CD4-positive, alpha-beta T cell treated with Interleukin-15 for 4 hours (primary cell): ENCODE measurements at places on chromosomes 13 and 19.

GRCh38 chr19:10452726-10453618, 32.6 kb downstream of the PDE4A start:
- no peak for DNase-seq

DNA sequence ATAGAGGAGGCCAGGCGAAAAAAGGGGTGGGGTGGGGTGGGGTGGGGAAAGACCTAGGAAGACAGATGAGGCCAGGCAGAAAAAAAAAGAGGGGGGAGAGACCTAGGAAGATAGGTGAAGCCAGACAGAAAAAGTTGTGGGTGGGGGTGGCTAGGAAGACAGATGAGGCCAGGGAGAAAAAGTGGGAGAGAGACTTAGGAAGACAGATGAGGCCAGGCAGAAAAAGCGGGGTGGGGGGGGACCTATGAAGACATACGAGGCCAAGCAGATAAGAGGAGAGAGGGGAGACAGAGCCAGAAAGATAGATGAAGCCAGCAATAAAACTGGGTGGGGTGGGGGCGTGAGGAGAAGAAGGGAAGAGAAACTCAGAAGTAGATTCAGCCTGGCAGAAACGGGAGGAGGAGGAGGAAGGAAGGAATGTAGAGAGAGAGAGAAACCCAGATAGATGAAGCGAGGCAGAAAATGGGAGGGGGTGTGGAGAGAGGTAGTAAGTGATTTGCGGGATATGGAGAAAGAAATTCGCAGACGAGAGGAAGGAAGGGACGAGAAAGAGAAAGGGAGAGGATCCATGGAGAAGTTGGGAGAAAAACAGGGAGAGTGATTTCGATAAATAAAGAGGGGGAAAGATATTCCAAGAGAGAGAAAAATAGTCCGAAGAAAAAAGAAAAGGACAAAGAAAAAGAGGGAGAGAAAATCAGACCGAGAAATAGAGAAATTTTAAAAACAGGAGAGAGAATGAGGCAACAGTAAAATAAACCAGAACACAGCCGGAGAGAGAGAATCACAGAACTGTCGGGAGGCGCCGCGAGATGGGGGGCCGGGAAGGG, 12.2 kb upstream of the CACNG6 start:
- no peak for DNase-seq

- no peak for DNase-seq
Measured at GRCh38 chr13:112973577-112973951, 4.5 kb downstream of the MCF2L start.

DNA sequence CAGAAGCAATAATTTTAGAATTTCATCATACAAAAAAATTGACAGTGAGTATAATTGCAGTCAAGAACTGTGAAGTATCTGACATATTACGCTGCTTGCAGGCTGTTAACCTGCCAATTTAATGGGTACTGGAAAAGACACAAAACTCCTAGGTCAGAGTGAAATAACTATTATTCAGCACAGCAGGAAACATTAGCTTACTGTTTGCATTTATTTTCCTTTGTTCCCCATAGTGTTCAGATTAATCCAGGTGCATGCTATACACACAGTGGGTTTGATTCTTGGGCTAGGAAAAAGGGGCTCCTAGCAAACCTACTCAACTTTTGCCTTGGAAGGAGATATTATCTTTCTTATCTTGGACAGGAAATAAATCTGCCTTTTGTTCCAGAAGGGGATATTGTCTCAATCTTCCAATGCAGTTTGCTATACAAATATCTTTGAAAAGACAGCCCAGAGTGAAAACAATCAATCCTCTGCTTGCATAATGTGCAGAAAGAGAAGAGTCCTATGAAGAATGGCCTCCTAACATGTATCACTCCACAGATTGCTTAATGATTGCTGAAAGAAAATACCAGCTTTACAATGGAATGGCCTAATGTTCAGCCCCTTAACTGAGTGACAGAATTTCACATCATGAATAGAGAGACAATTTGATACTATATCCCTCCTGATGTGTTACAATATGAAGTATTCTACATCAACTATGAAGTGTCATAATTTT, 443.4 kb downstream of the TBC1D4 start:
- no peak for DNase-seq

DNA sequence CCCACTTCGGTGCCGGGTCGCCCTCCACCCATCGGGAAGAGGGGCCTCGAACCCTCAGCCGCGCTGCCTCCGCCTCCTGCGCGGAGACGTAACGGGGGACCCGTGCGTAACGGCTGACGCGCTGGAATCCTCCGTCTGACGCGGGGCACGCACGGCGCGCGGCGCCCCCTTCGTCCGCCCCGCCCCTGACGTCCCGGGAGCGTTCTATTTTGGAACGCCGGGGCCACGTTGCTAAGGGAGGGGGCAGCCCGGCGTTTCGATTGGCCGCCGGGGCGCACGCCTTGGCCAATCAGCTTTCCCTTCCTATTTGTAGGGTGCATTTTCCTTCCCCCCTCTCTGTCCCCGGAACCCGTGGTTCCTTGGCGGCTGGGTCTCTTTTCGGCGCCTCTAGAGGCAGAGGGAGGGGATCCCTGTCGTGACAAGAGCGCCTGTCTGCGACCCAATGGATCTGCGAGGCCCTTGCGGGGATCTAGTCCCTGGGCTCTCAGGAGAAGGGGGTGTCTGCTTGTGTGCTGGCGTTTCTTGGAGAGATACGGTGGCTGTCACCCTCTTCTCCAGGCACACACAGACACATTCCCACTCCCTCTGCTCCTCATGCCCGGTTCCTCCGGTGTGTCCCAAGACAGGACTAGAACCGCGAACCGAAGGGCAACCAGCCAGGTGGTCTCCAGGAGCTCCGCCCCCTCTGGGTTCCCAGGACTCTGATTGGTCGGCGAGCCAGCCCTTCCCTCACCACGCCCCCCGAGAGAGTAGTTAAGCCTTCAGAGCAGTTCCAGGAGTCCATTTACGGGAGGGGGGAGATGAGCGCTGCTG, 1.5 kb downstream of the FOSB start:
- DNase-seq: peak; percentile 95

DNA sequence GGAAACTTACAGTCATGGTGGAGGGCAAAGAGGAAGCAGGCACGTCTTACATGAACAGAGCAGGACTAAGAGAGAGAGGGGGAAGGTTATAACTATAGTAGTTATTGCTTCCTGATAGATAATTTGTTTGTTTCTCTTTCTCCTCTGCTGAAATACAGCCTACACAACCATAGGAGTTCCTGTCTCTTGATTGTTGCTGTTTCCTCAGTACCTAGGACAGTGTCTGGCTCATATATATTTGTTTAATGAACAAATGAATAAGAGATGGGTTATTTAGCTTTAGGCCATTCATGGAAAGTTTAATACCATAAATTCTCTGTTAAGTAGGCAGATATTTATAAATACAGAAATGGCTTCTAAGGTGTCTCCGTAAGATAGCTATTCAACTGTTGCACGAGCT, 95.2 kb downstream of the PCCA start:
- no peak for DNase-seq

GRCh38 chr13:33728271-33729037, 89.5 kb upstream of the RFC3 start:
- DNase-seq: no peak

DNA sequence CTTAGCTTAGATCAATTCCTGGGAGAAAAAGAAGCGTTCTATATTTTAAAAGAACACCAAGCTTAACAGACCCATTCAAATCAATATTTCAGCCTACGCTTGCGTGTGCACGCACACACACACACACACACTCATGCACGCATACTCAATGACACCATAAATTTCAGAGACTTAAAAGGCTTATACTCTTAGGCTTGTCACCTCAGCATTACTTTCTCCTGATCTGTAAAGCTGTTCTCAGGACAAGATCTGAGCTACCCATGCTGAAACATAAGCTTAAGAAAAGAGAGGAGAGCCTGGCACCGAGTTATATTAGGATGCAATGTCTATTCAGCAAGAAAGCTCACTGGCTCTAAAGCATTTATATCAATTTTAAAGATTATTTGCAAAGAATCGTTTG, 368.5 kb downstream of the FGF14 start:
- no peak for DNase-seq

GRCh38 chr13:66369666-66370065, 860.5 kb downstream of the PCDH9 start:
- DNase-seq: no peak

- no peak for DNase-seq
Measured at GRCh38 chr13:112842931-112843391, 126.1 kb upstream of the MCF2L start.

DNA sequence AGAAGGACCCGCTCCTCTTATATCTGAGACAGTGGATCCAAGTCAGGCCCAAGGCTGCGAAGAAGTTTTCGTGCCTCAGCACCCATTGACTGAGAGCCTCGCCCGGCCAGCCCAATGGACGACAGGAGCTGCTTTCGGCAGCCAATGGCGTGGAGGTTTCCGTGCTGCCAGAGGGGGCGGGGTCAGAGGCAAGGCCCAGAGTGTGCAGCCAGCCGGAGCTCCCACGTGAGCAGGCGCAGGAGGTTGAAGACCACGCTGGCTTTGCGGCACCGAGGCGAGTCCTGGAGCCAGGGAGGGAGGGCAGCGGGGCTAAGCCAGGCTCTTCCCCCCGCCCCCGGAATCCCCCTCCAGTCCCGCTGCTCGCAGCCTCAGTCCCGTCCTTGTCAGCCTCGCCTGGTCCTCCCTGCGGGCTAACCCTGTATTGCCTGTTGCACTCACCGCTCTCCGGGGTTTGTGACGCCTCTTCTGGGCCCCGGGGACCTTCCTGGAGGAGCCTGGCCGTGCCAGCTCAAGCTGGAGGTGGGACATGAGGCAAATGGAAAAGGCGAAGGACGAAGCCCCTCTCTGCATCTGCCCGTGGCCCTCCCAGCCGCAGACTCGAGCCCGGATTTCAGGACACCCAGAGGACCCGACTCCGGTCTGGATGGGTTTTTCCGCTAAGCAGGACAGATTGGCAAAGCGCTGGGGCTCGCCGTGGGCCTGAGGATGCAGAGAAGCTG, 1.5 kb downstream of the IFNL4 start:
- DNase-seq: peak; percentile 33

- no peak for DNase-seq
Measured at GRCh38 chr19:6150289-6150688, 14.8 kb downstream of the ACSBG2 start.

DNA sequence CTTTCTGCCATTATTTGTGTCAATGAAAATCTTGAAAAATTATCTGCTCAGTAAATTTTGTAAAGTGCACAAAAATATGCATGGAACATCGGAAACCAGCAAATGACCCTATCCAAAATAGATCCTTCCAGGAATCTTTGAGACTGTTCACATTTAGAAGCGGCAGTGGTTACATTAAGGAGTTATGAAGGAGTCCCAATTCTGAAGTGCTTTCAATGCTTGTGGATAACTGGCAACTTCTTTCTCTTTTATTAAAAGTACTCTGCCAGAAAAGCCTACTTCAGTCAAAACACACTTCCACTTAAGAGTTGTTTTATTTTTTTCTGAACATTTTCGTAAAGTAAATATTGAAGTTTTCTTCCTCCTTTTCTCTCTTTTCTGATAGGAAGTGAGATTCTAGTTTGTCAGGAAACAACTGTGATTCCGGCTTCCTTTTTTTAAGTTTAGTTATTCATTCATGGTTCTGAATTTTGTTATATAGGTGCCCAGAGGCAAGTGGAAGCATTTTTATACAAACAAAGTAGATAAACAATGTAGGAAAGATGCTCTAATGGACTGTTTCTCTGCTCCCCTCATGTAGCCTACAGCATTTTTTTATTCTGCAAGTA, 83.5 kb downstream of the PCDH9 start:
- DNase-seq: no peak

GRCh38 chr19:8675066-8675465, 23.5 kb downstream of the ACTL9 start:
- DNase-seq: no peak

DNA sequence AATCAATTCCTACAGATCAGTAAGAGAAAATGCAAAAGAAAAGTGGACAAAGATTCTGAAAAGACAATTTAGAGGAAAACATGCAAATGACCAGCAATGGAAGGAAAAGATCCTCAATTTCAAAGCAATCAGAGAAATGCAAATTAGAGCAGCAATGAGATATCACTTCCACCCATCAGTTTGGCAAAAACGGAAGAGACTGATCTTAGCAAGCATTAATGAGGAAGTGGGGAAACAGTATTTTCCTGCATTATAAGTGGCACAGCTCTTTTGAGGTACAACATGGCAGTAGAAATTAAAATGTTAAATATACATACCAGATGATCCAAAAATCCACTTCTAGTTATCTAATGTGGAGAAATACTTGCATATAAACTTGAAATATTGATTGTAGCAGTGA, 69.1 kb upstream of the SLC7A1 start:
- DNase-seq: no peak

DNA sequence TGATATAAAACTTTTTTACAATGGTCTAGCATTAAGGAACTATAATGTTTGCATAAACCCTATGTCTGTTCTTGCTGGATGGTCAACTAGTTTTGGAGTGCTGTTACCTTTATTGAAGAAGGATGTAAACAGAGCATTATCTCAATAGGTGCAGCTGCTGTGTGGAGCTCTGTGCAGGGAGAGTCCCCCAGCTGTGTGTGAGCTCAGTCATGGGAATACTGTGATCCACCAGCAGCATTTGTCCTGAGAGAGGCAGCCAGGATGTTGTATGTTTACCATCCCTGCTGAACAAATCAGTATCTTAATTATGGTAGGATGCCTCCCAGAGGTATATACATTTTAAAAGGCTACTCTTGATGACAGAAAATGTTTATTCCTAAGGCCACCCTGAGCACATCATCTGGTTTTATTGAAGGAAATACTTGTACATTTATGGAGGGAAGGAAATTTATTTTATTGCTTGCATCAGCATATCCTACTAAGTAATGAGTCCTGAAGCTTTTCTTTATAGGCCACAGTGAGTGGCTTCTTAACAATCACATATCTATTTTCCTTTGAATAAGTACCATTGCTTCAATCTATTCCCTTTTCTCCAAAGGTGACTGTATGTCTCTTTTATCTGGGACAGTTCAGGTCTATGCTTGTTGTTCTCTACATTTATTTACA, 11.7 kb downstream of the RAP2A start:
- no peak for DNase-seq

DNA sequence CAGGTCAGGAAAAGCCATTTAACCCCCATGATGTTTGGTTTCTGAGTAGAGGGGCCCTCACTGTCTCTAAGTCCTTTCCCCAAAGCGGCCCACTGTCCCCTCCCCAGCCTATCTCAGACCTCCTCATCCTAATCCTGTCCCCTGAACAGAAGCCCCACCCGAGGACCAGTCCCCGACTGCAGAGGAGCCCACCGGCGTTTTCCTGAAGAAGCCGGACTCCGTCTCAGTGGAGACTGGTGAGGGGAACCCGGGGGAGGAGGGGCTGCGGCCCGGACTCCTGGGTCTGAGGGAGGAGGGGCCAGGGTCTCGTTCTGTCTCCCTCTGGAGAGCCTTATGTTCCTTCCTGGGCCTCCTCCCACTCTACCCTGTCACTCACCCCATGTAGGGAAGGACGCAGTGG, 2.9 kb downstream of the MYBPC2 start:
- DNase-seq: no peak

GRCh38 chr19:16771618-16772017, 52.0 kb downstream of the NWD1 start:
- DNase-seq: peak; percentile 66

DNA sequence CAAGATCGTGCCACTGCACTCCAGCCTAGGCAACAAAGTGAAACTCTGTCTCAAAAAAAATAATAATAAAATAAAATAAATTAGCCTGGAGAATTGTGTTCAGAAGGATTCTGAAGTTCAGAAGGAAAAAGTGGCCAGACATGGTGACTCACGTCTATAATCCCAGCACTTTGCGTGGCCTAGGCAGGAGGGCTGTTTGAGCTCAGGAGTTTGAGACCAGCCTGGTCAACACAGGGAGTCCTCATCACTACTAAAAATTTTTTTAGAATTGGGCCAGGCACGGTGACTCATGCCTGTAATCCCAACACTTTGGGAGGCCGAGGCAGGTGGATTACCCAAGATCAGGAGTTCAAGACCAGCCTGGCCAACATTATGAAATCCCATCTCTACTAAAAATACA, 6.0 kb downstream of the RDH8 start:
- DNase-seq: no peak

GRCh38 chr19:4620675-4621074, 18.6 kb upstream of the TNFAIP8L1 start:
- no peak for DNase-seq
